T-cell (primary cell): ENCODE measurements at places on chromosomes 2 and 18. TPM values are rescaled to one million over a fixed set of nuclear protein-coding genes. Genes with fewer than 3 reads are reported as not detected.

DNA sequence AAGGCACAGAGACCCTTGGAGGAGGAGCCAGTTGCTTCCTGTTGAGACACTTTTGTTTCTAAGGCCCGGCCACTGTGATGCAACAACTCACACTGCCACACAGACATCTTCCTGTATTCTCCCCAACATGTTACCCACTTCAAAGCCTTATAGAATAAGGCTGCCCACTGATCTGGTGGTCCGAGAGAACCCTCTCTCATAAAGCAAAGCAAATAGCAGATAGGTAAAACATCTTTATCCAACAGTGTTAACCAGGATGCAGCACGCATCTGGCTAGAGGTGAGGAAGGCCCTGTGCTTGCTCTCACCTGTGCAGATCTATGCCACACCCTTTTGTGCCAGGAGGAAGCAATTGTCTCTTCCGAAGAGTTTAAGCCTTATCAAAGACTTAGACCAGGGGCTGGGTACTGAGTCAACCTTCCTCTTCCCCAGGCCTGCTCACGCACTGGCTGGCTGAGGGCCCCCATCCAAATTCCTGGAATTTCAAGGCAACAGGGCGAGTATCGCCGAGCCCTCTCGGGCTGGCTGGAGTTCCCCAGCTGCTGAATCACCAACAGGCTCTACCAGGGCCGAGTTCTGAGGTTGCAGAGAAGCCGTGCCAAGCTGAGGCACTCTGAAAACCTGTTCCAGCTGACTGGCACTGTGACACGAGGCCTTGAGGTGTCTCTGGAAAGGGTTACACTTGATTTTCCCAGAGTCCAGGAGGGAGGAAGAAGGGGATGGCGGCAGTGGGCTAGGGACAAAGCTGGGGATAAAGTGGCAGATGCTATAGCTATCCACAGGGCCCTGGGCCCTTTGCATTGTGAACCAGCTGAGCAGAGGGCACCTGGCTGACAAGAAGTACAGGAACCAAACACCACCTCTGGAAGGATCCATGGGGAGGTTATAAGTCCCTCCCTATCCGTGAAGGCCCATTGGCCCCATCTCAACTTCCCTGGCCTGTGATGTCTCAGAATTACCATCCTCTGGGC, 29.3 kb downstream of the TGFA start:
- no peak for DNase-seq

- no peak for DNase-seq
Observed at GRCh38 chr2:439556-440402, 151.9 kb upstream of the ALKAL2 start.

DNA sequence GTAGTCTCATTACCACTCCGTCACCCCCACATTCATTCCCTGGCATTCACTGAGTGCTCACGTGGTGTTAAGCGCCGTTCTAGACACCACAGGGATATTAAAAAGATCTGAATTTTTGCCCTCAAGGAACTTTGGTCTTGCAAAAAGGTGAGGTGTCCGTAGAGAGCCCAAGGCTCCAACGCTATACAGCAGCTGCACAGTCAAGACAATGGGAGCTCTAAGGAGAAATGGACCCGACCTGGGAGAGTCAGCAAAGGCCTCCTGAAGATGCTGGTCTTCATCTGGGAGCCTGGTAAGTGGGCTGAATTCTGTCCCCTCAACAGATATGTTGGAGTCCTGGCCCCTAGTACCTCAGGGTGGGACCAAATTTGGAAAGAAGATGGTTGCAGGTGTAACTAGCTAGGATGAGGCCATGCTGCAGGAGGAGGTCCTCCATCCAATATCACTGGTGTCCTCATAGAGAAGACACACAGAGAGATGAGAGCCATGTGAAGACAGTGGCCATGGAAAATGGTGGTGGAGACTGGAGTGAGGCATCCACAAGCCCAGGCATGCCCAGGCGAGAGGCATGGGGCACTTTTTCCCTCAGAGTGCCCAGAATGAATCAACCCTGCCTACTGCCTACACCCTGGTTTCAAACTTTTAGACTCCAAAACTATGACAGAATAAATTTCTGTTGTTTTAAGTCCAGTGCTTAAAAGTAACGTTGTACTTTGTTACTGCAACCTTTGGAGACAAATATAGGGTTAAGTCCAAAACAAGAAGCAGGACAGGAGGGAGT, 247.3 kb downstream of the TTC32 start:
- no peak for DNase-seq

DNA sequence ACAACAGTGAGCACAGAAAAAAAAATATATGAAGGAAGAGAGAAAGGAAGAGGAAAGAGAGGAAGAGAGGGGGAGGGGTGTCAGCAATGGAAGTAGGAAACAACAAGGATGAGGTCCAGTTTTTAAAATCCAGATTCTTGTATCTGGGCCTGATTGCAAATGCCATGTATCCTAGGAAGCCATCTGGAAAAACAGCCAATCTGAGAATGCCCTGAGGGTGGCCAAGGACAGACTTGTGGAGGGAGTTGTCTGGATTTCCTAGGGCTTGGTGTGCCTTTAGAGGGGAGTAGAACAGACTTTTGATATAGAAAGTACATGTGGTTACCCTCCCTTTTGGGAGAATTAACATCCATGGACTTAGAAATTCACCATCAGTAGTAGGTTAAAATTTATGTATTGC, 47.1 kb downstream of the PRKCE start:
- DNase-seq, result no peak

DNA sequence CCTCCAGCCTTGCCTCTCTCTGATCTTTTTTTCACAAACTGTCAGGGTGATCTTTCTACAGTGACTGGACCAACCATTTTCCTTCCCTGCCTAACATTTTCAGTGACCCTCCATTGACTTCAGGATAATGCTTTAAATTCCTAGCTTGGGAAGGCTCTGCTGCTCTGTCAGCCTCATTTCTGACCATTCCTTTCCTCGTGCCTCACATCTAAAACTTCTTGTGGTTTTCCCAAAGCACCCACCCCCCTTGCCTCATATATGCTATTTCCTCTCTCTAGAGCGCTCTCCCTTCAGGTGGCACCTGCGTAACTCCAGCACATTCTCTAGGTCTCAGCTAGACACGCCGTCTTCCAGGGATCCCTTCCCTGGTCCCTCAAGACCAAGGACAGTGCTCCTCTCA, 37.2 kb downstream of the DRC1 start:
- DNase-seq, result no peak

DNA sequence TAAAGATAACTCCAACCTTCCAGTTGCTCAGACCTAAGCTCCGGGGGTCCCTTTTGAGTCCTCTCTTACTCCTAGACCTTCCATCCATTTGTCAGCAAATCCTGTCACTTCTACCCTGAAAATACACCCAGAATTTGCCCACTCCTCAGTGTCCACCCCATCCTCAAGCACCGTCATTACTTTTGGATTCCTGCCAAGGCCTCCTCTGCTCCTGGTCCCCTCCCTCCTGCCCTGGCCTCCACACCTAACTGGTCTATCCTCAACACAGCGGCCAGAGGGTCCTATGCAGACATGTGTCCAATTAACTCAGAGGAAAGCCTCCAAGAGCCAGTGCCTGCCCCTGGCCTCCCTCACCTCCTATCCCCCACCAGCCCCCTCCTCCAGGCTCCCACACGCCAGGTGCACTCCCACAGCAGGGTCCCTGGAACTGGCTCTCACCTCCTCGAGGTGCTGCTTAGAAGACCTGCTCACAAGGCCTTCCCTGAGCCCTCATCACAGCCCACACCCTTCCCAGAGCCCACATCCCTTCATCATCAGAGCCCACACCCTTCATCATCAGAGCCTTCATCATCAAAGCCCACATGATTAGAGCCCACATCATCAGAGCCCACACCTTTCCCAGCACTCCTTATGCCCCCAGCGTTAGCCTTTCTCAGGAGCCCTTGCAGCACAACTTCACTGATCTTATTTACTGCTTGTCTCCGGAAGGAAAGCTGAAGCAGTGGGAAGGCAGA, 20.4 kb downstream of the FAM178B start:
- no peak for DNase-seq

DNA sequence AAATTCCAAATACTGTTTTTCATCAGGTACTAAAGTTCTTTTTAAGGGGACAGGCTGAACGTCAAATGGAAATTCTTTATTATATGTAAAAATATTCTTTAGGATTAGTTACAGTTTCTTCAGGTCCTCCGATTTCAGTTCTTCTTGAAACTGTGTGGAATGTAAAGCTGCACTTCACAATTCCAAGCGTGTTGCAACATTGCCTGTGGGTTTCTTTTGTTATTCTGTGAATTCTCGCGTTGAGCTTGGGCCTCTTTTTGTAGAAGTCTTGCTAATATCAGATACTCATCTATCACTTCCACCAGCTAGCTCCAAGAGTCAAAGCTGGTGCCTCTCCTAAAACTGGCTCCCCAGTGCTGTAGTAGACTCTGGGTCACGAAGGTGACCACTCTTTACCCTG, 642.6 kb downstream of the METTL4 start:
- DNase-seq, result no peak

DNA sequence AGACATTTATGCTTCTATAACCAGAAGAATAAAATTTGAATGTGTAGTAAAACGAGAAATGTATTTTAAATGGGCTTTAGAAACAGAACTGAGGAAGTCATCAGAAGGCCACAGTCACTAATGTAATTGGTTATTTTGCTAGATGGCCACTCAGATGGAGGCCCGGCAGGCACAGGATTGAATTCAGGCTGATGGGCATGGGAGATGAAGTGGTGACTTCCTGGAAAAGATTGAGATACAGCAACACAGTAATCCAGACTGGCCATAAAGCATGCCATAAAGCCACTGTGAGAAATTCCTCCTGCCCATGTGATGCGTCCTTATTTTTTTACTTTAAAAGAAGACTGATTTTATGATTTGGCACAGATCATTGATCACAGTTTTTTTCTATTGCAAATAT, 297.7 kb downstream of the ICOS start:
- DNase-seq, result no peak

DNA sequence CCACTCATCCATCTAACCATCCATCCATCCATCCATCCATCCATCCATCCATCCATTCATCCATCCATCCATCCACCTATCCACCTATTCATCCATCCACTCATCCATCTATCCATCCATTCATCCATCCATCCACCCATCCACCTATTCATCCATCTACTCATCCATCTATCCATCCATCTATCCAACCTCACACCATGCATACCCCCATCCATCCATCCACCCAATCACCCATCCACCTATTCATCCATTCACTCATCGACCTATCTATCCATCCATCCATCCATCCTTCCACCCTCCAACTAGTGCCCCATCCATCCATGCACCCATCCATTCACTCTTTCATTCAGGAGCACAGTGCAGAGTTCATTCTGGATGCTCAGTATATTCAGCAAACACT, 21.5 kb upstream of the YWHAQ start:
- DNase-seq, result no peak

- DNase-seq, result no peak
Observed at GRCh38 chr2:60505240-60505879, 48.1 kb downstream of the BCL11A start.

DNA sequence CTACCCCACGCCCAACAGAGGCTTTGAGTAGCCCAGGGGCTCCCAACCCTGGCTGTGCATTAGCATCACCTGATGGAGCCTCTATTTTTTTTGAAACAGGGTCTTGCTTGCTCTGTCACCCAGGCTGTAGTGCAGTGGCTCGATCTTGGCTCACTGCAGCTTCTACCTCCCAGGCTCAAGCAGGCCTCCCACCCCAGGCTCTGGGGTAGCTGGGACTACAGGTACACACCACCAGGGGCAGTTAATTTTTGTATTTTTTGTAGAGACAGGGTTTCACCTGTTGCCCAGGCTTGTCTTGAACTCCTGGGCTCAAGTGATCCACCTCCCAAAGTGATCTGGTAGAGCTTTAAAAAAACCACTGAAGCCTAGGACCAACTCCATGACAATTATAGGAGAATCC, 394.8 kb upstream of the ATP5MC3 start:
- DNase-seq, result no peak

GRCh38 chr2:171728989-171729951, 42.0 kb downstream of the DYNC1I2 start:
- DNase-seq, result no peak

TMEM198 gene
- 0.79 TPM for total RNA-seq

RSAD2 gene
- total RNA-seq, result 9.2 TPM

IL1RL2 gene
- total RNA-seq, result not detected

OXER1 gene
- 0.22 TPM for total RNA-seq

NEU2 gene
- not detected for total RNA-seq

CRIM1 gene
- 5.8 TPM for total RNA-seq

RPRM gene
- not detected for total RNA-seq
